Transverse colon (tissue), 4 donors: ENCODE measurements at places on chromosomes 16 and 17. TPM values are rescaled to one million over a fixed set of nuclear protein-coding genes. Genes with fewer than 3 reads are reported as not detected.

ANKRD40CL gene
- total RNA-seq: 77.7 TPM

TBC1D3H gene
- total RNA-seq: not detected

KRTAP4-5 gene
- not detected for total RNA-seq

DNA sequence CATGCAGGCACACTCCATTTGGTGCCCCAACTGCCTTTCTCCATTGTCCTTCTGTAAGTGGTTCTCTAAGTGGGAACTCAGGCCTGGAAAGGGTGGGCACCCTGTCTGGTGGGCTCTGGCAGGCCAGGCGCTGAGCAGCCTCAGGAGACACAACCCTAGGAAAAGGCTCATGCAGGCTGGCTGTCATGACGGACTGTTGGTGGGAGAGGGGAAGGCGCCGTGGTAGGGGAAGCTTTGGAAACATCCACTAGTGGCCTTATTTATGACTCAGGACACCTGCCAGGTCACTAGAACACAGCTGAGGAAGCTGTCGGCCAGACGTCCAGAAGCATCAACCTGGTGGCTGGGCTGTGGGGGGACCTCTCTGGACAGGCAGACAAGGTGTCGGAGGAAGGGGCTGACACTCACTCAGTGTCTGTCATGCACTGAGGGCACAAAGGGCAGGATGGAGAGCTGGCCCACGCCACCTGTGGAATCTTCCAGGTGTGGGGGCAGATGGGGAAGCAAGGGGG is 216.0 kb downstream of the SEC14L1 start:
- no peaks in the 10 kb centered on the region for H3K36me3 ChIP-seq
- H3K4me3 ChIP-seq: no peak overlapping the region
- no peak for DNase-seq
- peaks cover under 1% of the 10 kb centered on the region for H3K4me1 ChIP-seq

- peaks cover 30% of the 10 kb centered on the region for H3K27me3 ChIP-seq
- peaks cover 7% of the 10 kb centered on the region for H3K4me1 ChIP-seq
- H3K36me3 ChIP-seq: no peaks in the 10 kb centered on the region
- H3K27ac ChIP-seq: peak overlapping the region; percentile 3
These were observed 155.7 kb upstream of the TNRC6C start for GRCh38 chr17:77802811-77803220.

DNA sequence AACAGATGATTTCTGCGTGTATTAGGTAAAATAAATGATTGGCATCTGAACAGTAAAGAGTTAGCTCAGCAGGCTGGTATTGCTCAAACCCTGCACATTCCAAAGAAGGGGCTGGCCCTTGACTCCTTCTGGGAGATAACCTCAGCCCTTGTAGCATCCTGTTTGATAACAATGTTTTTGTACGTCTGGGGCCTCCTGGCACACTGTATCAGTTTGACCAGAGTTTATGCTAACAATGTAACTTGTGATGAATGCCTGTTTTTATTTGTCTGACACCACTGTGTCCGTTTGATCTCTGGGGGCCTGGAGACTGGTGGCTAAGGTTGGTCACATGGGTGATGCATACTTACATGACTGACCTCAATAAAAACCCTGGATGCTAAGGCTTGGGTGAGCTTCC is 43.8 kb upstream of the NDRG4 start:
- no peaks in the 10 kb centered on the region for H3K36me3 ChIP-seq
- no peak overlapping the region for H3K27ac ChIP-seq
- no peak overlapping the region for H3K4me3 ChIP-seq
- no peak for DNase-seq
- peaks cover 6% of the 10 kb centered on the region for H3K27me3 ChIP-seq

DNA sequence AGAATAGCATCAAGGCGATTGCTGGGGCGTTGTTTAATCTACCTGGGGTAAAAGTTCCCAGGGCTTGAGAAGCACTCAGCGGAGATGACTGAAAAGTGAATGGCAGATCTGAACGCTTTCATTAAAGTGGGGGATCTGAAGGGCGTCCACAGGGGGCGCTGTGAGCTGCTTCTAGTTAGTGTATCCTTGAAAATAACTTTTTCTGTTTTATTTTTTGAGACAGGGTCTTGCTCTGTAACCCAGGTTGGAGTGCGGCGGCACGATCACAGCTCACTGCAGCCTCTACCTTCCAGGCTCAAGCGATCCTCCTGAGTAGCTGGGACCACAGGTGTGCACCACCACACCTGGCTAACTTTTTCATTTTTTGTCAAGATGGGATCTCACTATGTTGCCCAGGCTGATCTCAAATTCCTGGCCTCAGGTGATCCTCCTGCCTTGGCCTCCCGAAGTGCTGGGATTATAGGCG is 360.4 kb downstream of the SEC14L1 start:
- H3K4me1 ChIP-seq: no peaks in the 10 kb centered on the region
- H3K27ac ChIP-seq: no peak overlapping the region
- no peaks in the 10 kb centered on the region for H3K27me3 ChIP-seq
- DNase-seq: peak; percentile 6
- H3K4me3 ChIP-seq: no peak overlapping the region

GRCh38 chr17:6408276-6408675 is 26.6 kb downstream of the AIPL1 start:
- no peak overlapping the region for H3K27ac ChIP-seq
- peaks cover 18% of the 10 kb centered on the region for H3K27me3 ChIP-seq
- H3K4me1 ChIP-seq: no peaks in the 10 kb centered on the region
- no peak for DNase-seq
- no peak overlapping the region for H3K4me3 ChIP-seq
- H3K36me3 ChIP-seq: no peaks in the 10 kb centered on the region

DNA sequence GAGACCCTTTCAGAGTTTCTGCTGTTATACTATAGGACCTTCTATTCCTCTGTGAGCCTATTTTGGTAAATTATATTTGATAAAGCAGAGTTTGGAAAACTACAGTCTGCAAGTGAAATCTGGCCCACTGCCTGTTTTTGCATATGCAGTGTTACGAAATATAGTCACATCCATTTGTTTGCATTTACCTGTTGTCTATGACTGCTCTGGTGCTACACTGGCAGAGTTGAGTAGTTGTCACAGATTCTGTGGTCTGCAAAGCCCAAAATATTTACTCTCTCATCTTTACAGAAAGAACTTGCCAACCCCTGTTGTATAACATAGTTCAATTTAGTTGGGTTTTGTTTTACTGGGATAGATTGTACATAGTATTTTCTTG is 42.3 kb downstream of the TNRC6A start:
- H3K4me3 ChIP-seq: no peak overlapping the region
- peaks cover 11% of the 10 kb centered on the region for H3K4me1 ChIP-seq
- no peaks in the 10 kb centered on the region for H3K36me3 ChIP-seq
- no peak overlapping the region for H3K27ac ChIP-seq
- no peak for DNase-seq

- no peak for DNase-seq
- no peaks in the 10 kb centered on the region for H3K4me1 ChIP-seq
- H3K27ac ChIP-seq: no peak overlapping the region
- H3K4me3 ChIP-seq: no peak overlapping the region
- H3K27me3 ChIP-seq: no peaks in the 10 kb centered on the region
These were observed 67.5 kb upstream of the GCSH start for GRCh38 chr16:81163671-81164070.

DNA sequence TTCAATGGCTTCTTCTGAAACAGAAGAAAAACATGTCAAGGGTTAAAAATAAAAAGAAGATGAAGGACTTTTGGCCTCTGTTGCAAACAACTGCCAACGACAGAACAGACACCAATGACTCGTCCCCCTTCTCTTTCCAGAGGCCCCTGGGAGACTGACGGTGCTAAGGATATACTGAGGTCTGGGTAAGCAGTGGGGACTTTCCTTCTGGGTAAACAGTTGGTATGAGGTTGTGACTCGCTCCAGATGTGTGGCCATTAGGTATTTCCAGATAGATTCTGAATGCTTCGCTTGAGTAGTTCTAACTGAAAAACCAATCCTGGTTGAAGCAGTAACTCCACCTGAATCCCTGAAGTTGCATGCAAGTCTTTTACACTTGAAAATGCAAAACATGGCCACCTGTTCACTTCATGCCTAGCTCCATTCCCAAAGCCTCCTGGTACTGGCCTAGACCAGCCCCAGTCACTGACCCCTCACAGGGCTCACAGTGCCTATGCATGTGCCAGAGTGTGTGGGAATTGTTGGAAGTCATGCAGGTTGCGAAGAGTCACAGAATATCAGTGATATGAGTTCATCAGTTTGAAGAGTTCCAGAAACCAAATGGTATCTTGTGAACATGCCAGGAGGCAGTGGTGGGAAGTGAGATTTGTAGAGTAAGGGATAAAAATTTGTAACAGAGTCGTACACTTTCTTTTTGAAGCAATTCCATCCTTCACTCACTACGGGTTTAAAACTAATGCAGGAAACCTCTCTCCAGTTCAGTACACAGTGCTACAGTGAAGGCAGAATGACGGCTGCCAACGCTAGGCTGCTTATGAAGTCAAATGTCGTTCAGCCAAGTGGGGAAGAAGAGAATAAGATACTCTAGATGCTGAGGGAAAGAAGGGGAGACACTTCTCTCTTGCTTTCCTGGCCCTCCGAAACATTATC is 217.8 kb downstream of the ZFHX3 start:
- H3K4me1 ChIP-seq: peaks cover 25% of the 10 kb centered on the region
- H3K4me3 ChIP-seq: no peak overlapping the region
- no peaks in the 10 kb centered on the region for H3K27me3 ChIP-seq
- no peak overlapping the region for H3K27ac ChIP-seq
- no peaks in the 10 kb centered on the region for H3K36me3 ChIP-seq
- no peak for DNase-seq

GRCh38 chr16:685967-686366 is 1.8 kb upstream of the JMJD8 start:
- peak; percentile 64 for DNase-seq
- H3K27me3 ChIP-seq: no peaks in the 10 kb centered on the region
- peaks cover 40% of the 10 kb centered on the region for H3K4me1 ChIP-seq
- no peak overlapping the region for H3K4me3 ChIP-seq

- no peaks in the 10 kb centered on the region for H3K36me3 ChIP-seq
- H3K4me3 ChIP-seq: no peak overlapping the region
- H3K27me3 ChIP-seq: peaks cover 3% of the 10 kb centered on the region
- H3K27ac ChIP-seq: no peak overlapping the region
- H3K4me1 ChIP-seq: peaks cover 8% of the 10 kb centered on the region
These were observed 80.2 kb downstream of the WWOX start for GRCh38 chr16:78179666-78180065.

DNA sequence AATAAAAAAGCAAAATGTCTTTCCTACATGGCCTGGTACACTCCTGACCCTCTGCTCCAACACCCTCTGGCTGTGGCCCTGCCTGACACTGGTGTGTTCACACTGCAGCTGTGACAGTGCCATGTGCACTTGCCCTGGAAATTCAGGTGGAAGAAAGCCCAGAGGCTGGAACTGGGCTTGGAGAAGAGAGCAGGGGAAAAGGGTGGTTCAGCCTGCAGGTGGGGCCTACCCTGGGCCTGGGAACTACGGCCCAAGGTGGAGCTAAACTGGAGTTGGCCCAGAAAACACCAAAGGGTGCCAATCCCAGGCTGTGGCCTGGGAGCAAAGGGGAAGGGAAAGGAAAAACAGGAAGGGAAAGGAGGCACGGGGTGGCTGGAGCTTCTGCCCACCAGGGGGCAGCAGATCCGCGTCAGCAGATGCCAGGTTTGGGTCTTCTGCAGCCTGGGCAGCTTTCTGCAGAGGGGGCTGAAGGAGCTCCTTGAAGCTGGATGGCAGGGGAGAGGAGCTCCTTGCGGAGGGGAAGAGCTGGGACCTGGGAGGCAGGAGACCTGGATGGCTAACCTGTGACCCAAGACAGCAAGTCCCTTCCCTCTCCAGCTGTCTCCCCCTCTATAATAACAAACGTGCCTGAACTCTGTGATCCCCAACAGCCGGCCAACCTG is 15.4 kb upstream of the CTCF start:
- H3K36me3 ChIP-seq: no peaks in the 10 kb centered on the region
- H3K4me1 ChIP-seq: peaks cover 22% of the 10 kb centered on the region
- no peaks in the 10 kb centered on the region for H3K27me3 ChIP-seq
- DNase-seq: peak; percentile 90
- peak overlapping the region; percentile 62 for H3K27ac ChIP-seq
- no peak overlapping the region for H3K4me3 ChIP-seq

GRCh38 chr17:16947470-16947869 is 24.4 kb downstream of the TNFRSF13B start:
- DNase-seq: no peak
- H3K27ac ChIP-seq: no peak overlapping the region
- no peak overlapping the region for H3K4me3 ChIP-seq
- no peaks in the 10 kb centered on the region for H3K4me1 ChIP-seq
- H3K36me3 ChIP-seq: no peaks in the 10 kb centered on the region
